ENCODE measurements at places on chromosomes 3 and 15. TPM values are rescaled to one million over a fixed set of nuclear protein-coding genes. Genes with fewer than 3 reads are reported as not detected.

LRRC31 gene
- total RNA-seq: not detected

PARP14 gene
- total RNA-seq: 48.7 TPM

DPPA2 gene
- not detected for total RNA-seq

MEGF11 gene
- not detected for total RNA-seq

IQCH gene
- 1.3 TPM for total RNA-seq

SPINT1 gene
- not detected for total RNA-seq

UTS2B gene
- 0.38 TPM for total RNA-seq

FBXO40 gene
- total RNA-seq: not detected

PLCH1 gene
- not detected for total RNA-seq

STX19 gene
- total RNA-seq: not detected
